ENCODE measurements at places on chromosomes 16 and 17.

DNA sequence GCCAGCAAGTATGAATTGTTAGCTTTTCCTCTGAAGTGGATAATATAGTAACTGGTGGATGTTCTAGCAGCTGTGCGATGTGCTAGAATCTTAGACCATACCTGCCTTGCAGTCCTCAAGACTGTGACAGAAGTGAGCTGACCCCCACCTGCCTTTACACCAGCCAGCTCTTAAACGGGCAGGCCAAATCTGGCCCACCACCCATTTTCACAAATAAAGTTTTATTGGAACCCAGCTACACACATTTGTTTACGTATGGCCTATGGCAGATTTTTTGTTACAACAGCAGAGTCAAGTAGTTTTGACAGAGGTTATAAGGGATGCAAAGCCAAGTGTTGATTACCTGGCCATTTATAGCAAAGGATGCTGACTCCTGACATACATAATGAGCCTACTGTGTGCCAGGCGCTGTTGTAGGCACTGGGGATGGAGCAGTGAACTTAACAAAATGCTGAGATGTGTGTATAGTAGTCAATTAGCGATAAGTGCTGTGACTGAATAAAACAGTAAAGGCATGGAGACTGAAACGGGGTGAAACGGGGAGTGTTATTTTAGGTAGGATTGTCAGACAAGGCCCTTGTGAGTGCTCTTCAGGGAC, 79.0 kb downstream of the MSI2 start:
- DNase-seq, result no peak

GRCh38 chr16:74439685-74440084, 18.4 kb upstream of the CLEC18B start:
- DNase-seq, result no peak

GRCh38 chr16:31618130-31618529, 90.4 kb downstream of the AHSP start:
- DNase-seq, result no peak

DNA sequence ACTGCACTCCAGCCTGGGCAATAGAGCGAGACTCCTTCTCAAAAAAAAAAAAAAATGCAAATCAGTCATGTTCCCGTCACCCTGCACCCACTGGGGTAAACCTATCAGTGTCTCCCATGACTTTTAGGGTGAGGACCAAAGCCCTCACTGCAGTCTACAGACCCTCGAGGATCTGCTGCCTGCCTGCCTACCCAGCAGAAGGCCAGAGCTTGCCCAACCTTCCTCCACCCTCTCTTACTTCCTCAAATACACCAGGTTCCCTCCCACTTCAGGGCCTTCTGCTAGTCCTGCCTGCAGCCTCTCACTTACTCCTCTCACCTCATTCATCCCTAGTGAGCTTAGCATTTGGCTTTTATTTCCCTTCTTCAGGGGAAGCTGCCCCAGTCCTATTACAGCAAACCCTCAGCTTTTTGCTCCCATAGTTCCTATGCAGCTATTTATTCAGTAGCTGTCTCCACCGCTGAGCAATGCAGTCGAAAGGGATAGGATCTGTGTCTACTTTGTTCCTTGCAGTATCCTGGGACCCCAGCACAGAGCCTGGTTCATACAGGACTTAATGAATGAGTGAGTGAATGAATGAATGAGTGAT, 17.8 kb upstream of the TOB1 start:
- DNase-seq, result no peak

DNA sequence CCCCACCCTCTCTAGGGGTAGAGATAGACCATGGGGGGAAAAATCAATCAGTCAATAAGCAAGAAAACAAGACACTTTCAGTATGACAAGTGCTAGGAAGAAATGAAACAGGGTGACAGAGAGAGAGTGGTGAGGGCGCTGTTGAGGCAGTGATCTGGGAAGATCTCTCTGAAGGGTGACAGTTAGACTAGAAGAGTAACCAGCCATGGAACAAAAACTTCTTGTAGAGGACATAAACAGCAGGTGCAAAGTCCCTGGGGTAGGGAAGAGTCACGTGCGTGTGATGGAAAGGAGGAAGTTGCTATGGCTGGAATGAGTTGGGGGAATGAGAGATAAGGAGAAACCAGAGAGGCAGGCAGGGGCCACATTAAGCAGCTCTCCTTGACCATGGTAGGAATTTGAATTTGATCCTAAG, 16.8 kb upstream of the EMP2 start:
- no peak for DNase-seq

DNA sequence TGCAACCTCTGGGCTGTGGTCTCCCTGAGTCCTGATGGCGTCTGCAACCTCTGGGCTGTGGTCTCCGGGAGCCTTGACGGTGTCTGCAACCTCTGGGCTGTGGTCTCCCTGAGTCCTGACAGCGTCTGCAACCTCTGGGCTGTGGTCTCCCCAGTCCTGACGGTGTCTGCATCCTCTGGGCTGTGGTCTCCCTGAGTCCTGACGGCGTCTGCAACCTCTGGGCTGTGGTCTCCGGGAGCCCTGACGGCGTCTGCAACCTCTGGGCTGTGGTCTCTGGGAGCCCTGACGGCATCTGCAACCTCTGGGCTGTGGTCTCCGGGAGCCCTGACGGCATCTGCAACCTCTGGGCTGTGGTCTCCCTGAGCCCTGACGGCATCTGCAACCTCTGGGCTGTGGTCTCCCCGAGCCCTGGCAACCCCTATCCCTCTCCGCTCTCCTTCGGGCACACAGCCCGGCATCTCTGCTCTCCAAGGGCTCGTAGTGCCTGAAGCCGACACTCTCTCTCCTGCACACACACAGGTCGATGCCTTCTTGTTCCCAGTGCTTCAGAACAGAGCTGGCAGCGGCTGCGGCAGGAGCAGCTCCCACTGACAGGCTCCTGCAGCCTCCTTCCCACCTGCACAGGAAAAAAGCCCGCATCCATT, 45.6 kb downstream of the METRNL start:
- DNase-seq, result no peak

DNA sequence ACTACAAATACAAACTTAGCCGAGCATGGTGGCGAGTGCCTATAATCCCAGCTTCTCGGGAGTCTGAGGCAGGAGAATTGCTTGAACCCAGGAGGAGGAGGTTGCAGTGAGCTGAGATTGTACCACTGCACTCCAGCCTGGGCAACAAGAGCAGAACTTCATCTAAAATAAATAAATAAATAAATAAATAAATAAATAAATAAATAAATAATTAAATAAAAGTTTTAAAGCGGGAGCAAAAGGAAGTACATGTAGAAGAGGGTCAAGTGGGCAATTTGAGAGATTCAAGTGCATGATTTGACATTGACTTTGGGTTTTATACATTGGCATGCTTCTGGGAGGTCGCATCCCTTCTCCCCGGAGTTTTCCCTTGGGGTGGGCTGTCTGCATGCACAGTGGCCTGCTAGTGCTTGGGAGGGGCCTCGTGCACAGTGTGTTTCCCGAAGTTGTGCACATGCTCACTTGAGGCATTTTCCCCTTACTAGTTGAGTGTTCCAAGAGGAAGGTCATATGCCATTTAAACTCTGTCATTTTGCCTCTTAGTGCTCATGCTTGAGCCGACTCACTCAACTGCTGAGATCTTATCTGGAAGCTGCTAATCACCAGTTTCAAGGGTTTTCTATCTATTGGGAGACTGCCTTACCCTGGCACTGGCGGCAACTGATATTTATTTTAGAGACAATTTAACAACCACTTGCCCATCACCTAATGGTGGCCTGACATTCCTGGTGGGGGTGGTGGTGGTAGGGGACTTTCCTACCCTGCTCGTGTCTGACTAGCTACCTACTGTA, 193.2 kb upstream of the MPHOSPH6 start:
- DNase-seq, result no peak

DNA sequence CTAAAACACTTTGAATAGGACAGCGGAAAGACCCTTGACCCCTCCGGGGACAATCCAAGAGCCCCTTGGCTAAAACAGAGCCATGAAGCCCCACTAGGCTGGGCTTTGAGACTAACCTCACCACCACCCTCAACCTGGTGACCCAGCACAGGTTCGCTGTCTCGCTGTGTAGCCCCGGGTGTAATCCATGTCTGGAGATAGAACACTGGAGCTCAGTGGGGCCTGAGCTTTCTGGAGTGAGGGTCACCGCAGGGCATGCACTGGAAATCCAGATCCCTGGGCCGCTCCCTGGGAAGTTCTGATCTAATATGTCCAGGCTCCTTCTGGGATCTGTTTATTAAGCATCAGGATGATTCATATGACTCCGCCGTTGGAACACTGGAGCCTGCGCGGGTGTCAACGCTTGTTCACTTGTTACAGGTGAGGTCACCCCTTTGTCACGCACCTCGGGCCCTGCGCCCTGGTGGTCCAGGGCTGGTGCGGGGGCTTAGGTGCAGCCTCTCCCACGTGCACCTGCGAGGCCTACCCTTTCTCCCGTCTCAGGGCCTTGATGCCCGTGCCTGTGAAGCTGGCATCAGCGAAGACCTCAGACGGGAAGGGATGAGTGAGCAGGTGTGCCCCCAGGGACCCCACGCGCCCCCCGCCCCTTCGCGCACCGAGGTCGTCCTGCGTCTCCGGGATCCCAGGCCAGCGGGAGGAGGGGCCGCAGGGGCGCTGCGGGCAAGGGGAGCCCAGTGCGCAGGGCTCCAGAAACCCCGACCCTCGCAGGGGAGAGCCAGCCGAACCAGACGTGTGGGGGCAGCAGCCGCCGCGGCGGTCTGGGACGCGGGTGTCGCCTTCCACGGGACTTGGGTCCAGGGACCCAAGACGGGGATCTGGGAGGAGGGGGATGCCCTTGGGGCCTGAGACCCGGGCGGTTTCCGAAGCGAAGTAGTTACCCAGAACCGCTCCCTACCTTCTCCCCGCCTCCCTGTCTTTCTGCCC, 224.1 kb upstream of the FOXF1 start:
- no peak for DNase-seq

DNA sequence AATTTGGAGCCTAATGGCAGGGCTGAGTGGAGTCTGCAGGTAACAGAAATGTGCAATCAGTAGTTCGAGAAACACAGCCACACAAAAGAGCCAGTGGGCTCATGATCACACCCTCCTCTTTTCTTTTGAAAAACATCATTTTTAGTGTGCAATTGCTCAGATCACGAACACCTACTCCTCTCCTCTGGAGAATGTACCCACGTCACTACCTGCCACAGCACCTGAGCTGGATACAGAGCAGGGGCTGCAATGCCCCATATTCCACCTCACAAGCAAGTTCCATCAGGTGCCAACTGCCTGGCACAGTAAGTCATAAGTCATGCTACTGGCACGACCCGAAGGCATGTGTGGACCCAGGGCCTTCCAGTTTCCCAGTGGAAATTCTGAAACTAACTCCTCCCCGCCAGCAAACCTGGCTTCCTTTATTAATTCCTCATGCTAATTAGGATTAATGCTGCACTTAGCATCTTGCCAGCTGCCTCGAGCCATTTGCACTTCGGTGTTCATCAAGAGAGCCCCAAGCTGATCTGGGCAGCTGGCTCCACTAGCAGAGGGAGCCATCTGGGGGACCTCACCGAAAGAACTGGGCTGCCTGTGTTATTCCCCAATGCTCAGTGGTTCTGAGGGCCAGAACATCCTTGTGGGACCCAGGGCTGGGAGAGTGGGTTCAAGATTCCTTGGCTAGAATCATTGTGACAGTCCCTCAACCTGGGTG, 2.4 kb downstream of the CACNG4 start:
- no peak for DNase-seq

DNA sequence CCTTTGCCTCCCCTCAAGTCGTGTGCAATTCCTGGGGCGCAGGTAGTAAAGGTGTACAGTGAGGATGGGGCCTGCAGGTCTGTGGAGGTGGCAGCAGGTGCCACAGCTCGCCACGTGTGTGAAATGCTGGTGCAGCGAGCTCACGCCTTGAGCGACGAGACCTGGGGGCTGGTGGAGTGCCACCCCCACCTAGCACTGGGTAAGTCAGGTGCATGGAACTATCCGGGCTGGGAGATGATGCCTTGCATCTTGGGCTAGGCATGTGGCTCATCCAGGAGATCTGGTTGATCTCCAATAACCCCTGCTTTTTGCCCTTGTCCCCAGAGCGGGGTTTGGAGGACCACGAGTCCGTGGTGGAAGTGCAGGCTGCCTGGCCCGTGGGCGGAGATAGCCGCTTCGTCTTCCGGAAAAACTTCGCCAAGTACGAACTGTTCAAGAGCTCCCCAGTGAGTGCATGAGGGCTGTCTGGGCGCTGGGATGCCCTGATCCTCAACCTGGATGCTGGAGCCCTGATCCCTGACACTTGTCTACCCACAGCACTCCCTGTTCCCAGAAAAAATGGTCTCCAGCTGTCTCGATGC, 5.2 kb downstream of the GRB7 start:
- DNase-seq, result no peak

DNA sequence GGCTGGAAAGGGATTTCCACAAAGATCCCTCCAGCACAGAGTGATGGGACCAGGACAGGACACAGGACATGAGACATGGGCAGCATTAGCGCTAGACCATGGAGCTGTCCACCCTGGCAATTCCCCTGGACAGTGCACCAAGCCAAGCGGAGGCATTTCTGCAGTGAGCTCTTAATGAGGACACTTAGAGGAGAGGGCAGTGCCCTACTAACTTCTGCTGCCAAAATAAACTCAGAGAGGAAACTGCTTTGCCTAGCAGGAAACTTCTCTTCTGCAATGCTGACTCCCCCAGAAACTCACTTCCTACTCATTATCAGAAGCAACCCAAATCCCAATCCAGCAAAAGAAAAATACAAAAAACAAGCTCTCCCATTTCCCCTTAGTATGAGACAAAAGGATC, 119.2 kb downstream of the HS3ST2 start:
- DNase-seq, result no peak

DNA sequence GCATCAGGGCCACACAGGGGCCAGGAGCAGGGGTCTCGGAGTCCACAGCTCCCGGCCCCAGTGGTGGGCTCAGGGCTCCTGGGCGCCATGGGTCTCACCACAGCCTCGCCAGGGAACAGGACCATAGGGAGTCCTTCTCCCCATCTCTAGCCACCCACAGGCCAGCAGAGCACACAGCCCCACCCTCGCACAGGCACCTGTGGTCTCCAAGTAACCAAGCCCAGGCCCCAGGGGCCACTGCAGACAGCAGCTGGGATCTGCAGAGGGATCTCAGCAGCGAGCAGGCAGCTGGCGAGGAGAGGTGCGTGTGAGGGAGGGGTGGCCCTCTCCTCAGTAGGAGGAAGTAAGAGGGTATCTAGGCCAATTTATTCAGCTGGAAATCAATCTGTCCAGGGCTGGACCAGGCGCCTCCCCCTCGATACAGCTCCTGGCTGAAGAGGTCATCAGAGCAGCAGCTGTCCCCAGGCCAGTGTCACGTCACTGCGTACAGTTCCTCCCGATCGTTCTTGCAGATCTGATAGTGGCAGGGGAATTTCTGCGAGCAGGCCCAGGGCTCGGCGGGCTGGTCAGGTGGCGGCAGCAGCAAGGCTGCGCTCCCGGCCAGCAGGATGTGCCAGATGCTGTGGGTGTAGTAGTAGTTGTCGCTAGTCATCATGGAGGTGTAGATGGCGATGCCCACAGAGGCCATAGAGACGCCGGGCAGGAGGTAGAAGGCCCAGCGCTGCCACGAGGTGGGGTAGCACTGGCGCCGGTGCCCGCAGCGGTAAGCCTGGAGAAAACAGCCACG, 1.4 kb upstream of the MRPL28 start:
- no peak for DNase-seq

Data from esophagus squamous epithelium (tissue), 5 donors.